ENCODE measurements at places on chromosomes 6 and 20.
A peak's percentile ranks its signal among the peaks of the same experiment; 100 is the strongest.

DNA sequence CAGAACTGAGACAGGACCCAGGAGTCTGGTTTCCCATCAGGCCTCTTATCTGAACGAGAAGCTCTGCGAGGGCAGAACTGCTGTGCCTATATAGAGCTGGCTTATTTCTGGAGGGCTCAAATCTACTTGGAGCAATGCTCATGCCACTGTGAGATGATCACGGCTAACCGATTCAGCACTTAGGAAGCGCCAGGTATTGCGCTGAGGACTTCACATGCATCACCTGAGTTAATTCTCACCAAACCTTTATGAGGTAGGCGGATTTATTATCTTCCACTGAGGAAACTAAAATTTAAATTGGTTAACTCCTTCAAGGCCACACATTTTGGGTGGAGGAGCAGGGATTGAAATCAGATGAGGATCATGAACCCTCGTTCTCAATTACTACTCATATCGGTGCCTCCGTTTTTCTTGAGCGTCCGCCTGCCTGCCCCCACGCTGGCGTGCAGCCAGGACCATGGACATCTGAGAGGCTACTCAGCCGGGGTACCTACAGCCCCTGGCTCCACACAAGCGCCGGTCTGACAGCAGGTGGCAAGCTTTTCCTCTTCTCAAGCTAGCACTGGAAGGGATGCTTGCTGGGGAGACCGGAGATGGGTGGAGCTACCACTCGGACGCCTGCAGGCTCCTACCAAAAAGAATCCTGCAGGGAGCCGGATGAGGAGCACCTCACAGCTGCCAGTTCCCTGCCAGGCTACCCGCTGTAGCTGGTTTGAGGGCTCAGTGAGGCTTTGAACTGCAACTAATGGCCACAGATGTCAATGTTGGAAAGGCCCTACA is 1.0 kb upstream of the PCIF1 start:
- peak; percentile 11 for DNase-seq

GRCh38 chr6:126210398-126211075 is 129.4 kb upstream of the CENPW start:
- DNase-seq, result no peak

DNA sequence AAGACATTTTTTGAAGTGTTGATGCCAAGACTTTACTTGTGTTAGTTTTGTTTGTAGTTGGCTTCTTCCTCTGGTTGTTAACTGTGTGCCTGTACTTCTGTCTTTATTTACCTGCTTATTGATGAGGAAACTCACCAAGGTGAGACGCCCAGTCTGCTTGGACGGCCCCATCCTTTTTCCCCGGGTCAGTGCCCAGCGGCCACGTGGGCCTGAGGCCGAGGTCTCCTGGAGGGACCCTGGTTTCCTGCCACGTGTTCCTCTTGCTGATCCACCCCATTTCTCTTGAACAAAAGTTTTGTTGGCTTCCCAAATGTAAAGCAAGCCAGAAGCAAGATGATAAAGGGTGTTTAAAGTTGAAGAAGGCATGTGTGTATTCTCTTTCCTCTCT is 24.8 kb downstream of the DUSP22 start:
- DNase-seq, result no peak

DNA sequence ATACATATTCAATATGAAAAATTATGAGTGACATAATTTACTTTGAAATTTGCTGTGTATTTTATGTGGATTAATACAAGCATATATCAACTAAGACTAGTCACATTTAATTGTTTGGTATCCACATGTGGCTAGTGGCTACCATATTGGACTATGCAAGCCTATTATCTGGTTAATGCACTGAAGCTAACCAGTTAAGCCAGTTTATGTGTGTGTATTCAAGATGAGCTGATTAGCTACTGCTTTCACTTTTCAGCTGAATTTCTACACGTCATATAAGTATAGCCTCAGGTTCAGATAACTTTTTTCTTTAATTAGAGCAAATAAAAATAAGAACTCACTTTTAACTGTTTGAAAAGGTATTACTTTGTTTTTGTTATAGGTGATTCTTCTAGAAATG is 903.7 kb downstream of the TFAP2A start:
- no peak for DNase-seq

DNA sequence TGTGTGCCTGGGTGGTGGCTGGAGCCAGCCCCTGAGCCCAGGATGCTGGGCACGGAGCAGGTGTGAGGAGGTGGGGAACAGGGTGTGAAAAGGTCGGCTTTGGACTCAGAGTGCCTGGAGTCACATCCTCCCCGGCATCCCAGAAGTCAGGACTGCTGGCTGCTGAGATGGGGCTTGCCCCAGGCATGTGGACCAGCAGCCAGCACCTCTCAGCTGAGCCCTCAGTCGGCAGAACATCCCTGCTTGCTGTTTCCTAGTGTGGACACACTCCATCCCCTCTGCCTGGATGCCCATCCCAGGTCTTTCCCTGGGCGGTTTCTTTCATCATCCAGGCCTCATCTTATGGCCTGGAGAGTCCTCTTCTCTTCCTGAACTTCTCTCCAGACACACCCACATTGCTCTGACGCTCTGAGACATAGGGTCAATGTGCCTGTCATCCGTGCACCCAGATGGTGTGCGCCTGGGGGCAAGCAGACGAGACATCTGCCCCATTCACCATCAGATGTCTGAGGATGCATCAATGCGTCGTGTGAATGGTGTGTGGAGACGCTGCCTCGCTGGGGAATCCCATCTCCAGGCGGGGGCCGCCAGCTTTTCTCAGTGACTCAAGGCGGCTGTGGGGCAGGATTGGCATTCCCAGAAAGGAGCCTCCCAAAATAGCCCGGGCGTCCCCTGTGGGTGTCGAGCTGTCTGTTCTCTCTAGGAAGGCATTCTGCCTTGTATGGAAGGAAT is 104.2 kb downstream of the SYCP2 start:
- DNase-seq, result no peak

GRCh38 chr20:20489054-20489453 is 121.2 kb downstream of the INSM1 start:
- DNase-seq, result no peak

GRCh38 chr20:10427060-10427692 is 6.8 kb downstream of the MKKS start:
- no peak for DNase-seq

- no peak for DNase-seq
Observed at GRCh38 chr6:54366667-54367327, 58.6 kb downstream of the TINAG start.

- DNase-seq, result no peak
Observed at GRCh38 chr6:129947797-129948196, 70.6 kb upstream of the L3MBTL3 start.

DNA sequence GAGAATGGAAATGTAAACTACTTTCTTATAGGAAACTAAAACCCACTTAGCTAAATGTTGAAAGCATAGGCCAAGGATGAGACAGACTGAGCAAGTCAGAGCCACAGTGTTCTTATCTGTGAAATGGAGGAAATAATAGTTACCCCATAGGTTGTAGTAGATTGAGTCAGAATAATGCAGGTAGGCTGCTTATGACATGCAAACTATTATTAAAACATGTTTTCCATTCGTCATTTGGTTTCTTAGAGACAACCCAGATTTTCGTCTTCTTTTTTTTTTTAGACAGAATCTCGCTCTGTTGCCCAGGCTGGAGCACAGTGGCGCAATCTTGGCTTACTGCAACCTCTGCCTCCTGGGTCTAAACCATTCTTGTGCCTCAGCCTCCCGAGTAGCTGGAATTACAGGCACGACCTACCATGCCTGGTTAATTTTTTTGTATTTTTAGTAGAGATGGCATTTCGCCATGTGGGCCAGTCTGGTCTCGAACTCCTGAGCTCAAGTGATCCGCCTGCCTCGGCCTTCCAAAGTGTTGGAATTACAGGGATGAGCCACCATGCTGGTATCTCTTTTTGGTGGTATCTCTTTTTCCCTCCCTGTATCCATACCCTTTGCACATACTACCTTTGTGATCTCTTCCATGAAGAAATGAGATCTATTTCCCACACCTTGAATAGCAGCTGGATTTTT is 196.5 kb upstream of the ZNF217 start:
- DNase-seq, result no peak

DNA sequence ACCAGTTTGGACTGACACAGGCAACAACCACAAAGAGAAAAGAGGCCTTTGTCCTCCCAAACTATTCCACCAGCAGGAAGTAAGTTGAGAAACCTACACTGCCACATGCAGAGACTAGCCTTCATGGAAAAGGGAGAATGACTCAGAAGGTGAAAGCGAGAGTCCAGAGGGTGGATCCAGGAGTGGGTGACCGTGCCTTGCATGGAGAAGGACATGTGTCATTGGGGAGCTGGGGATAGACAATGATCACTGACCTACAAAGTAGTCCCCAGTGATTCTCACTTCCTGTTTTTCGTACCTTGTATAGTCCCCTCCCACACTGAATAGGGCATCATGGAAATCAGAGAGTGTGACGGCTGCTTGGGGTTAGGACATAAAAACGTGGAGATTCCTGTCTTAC is 91.9 kb downstream of the MYLK4 start:
- no peak for DNase-seq

DNA sequence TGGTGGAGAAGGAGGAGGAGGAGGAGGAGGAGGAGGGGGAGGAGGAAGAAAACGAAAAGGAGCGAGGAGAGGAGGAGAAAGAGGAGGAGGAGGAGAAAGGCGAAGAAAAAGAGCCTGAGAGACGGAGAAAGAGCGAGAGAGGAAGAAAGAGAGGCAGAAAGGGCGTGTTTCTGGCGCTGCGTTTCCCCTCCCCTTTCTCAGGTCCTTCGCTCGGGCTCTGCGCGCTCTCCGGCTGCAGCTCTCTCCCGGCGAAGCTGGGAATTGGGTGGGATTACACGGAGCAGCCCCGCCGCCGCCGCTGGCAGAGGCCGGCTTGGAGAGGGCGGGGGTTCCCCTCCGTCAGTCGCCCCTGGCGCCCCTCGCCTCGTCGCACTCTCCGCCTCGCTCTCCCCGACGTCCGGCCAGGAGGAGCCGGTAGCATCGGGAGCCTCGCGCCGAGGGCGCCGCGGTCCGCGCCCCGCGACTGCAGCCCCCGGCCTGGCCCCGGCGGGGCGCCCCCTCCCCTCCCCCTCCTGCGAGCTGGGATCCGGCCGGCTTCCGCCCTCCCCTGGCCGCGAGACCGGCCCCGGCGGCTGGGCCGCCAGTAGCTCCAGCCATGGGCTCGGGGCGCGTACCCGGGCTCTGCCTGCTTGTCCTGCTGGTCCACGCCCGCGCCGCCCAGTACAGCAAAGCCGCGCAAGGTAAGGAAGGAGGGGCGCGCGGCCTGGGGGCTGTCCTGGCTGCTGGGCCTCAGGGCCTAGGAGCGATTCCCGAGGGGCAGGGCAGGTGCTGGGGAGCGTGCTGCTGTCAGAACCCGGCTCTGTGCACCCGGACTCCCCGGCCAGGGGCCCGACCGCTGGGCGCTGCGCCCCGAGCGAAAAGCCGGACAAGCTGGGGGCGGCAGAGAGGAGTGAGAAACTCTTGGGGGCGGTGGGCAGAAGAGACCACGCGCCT is at the start of gene SCUBE3:
TSS of gene SCUBE3 (plus strand) at position 133 of the 933 bp plus-strand sequence. CDS start at position 596, 463 bp downstream.
- DNase-seq, result no peak

GRCh38 chr6:72559555-72559954 is 62.3 kb upstream of the KCNQ5 start:
- DNase-seq, result no peak

- no peak for DNase-seq
Observed at GRCh38 chr6:166005401-166005943, 162.2 kb downstream of the TBXT start.

GRCh38 chr20:52496191-52496590 is 304.6 kb upstream of the ZFP64 start:
- no peak for DNase-seq

DNA sequence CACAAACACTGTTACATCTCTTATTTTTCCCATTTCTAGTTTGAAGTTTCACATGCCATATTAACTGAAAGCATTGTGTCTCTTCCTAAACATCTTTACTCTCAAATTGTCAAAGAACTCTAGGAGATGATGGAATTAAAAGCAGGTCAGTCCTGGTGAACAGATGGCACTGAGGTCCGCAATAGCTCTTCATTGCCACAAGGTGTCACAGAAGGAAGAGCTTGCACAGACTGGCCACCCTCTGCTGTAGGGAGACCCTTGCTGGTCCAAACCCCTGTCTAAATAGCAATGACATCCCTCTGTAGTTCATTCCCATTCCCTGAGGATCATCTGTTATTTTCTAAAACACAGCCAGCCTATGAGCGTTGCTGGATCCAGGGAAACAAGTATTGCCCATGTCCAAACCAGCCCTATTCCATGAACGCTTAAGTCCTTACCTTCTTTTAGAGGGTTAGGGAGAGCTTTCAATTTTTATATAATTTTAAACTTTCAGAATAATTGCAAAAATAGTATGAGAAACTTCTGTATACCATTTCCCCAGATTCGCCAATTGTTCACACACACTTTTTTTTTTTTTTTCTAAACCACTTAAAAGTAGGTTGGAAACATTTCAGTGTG is 10.1 kb upstream of the HDAC2 start:
- DNase-seq, result no peak

DNA sequence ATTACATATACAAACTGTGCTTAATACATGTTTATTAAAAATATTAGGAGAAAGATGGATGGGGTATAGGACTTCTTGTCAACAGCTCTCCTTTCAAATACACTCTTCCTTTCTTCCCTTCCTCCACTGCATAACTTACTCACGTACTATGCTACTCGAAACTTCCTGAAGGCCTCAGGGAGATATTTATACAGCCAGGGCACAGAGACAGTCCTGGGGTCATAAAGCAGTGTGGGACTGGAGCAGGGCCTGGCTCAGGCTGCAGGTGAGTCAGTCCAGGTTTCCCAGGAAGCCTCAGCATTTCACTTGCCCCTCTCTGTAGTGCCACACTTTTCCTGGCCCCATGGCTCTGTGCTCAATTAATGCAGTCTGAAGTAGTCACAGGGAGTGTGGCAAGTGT is 157.0 kb downstream of the UBE3D start:
- no peak for DNase-seq

DNA sequence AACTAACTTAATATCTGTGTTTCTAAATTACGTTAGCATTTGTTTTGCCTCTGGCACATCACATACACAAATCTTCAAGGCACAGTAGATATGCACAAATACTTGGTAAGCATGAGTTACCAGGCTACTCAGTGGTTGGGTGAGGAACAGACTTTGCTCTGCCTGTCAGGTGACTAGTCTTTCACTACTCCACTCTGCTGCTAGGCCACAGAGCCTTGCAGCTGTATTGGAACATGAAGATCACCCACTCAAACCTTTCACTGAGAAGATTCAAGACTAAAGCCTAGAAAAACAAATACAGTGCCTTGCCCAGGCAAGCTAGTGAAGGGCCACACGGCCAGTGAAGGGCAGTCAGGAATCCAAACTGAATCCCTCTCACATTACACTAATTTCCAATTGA is 47.0 kb downstream of the DTNBP1 start:
- no peak for DNase-seq

DNA sequence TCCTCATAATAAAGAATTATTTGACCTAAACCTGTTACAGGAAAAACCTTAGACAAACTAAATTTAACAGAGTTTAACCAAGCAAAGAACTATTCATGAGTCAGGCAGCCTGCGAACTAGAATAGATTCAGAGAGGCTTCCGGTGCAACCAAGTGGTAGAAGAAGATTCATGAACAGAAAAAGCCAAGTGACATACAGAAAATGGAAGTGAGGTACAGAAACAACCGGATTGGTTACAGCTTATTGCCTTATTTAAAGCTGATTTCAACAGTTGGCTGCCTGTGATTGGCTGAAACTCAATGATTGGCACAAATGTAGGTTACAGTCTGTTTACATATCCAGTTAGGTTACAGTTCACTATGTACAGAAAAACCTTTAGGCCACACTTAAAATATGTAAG is 10.1 kb downstream of the PPP1R3G start:
- DNase-seq, result no peak

Data from stimulated activated CD4-positive, alpha-beta T cell treated with anti-CD3 and anti-CD28 coated beads, Interleukin-1b, Interleukin-23, amount 100 ng/mL, for 1 hour (primary cell).